ENCODE measurements at places on chromosomes 6 and 20. TPM values are rescaled to one million over a fixed set of nuclear protein-coding genes. Genes with fewer than 3 reads are reported as not detected.

- H3K27me3 ChIP-seq = no peaks in the 10 kb centered on the region
- peaks cover 37% of the 10 kb centered on the region for H3K4me1 ChIP-seq
- no peak overlapping the region for H3K4me3 ChIP-seq
- DNase-seq = no peak
These were observed 14.9 kb downstream of the FYN start for GRCh38 chr6:111858347-111858746.

GRCh38 chr6:128711149-128711548, 171.8 kb upstream of the LAMA2 start:
- DNase-seq = no peak
- H3K27ac ChIP-seq = no peak overlapping the region
- peaks cover 8% of the 10 kb centered on the region for H3K4me1 ChIP-seq
- H3K4me3 ChIP-seq = no peak overlapping the region

- no peaks in the 10 kb centered on the region for H3K36me3 ChIP-seq
- H3K27me3 ChIP-seq = no peaks in the 10 kb centered on the region
- DNase-seq = no peak
- no peak overlapping the region for H3K27ac ChIP-seq
- no peaks in the 10 kb centered on the region for H3K4me1 ChIP-seq
- H3K4me3 ChIP-seq = no peak overlapping the region
These were observed 28.9 kb upstream of the RIPK1 start for GRCh38 chr6:3039384-3039783.

DNA sequence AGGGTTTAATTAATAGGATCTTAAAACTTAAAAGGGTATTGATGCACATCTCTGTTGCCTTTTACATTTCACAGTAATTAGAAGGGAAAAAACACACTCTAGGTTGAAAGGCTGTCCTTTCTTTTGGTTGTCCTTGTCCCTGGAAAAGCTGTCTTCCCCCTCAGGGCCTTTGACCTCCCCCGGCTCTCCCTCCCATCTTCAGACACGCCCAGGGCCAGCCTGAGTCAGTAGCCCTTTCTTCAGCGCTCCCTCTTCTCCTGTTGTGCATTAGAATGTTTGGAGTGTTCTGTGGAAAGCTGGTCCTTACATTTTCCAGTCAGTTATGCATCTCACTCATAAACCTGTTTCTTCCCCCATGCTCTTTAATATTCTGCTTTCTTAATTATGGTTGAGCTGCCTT, 157.0 kb downstream of the MTHFD1L start:
- peak overlapping the region; percentile 28 for H3K27ac ChIP-seq
- peaks cover 37% of the 10 kb centered on the region for H3K4me1 ChIP-seq
- DNase-seq = no peak
- H3K27me3 ChIP-seq = no peaks in the 10 kb centered on the region

GRCh38 chr20:4887586-4887985, 113.7 kb downstream of the SLC23A2 start:
- peaks cover 5% of the 10 kb centered on the region for H3K36me3 ChIP-seq
- no peak overlapping the region for H3K4me3 ChIP-seq
- H3K27ac ChIP-seq = no peak overlapping the region

DNA sequence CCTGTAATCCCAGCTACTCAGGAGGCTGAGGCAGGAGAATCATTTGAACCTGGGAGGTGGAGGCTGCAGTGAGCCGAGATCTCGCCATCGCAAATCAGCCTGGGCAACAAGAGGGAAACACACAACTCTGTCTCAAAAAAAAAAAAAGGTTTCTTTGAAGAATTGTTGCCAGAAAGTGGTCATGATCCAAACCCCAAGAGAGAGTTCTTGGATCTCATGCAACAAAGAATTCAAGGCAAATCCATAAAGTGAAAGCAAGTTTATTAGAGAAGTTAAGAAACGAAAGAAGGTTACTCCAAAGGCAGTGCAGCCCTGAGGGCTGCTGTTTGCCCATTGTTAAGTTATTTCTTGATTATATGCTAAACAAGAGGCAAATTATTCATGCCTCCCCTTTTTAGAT, 14.5 kb upstream of the KIFC1 start:
- no peaks in the 10 kb centered on the region for H3K36me3 ChIP-seq
- peaks cover 11% of the 10 kb centered on the region for H3K4me1 ChIP-seq
- no peak for DNase-seq

DNA sequence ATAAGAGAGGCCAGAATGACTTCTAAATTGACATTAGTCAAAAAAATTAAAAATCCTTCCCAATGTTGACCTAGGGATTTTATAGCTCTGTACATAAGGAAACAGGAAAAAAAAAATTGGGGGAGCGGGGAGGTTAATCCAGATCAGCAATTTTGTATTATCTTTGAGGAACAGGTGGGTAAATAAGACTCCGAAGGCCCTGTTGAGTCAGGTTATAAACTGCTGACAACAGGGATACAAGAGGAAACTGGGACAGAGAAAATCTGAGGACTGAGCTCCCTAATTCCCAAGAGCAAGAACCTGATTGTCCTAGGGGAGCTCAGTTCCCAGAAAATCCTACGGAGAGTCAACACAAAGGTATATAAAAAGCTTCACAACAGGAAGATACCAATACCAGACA, 26.8 kb upstream of the CRIP3 start:
- H3K4me1 ChIP-seq = no peaks in the 10 kb centered on the region
- no peak overlapping the region for H3K4me3 ChIP-seq
- no peaks in the 10 kb centered on the region for H3K27me3 ChIP-seq
- H3K27ac ChIP-seq = no peak overlapping the region
- no peak for DNase-seq
- H3K36me3 ChIP-seq = peaks cover 24% of the 10 kb centered on the region

PRKN gene
- total RNA-seq = 5.1 TPM

PGC gene
- not detected for total RNA-seq

DPPA5 gene
- total RNA-seq = not detected

TBX18 gene
- 9.1 TPM for total RNA-seq

All from chondrocyte (in vitro differentiated cells).